ENCODE measurements at places on chromosomes 5 and 9. TPM values are rescaled to one million over a fixed set of nuclear protein-coding genes. Genes with fewer than 3 reads are reported as not detected.

DNA sequence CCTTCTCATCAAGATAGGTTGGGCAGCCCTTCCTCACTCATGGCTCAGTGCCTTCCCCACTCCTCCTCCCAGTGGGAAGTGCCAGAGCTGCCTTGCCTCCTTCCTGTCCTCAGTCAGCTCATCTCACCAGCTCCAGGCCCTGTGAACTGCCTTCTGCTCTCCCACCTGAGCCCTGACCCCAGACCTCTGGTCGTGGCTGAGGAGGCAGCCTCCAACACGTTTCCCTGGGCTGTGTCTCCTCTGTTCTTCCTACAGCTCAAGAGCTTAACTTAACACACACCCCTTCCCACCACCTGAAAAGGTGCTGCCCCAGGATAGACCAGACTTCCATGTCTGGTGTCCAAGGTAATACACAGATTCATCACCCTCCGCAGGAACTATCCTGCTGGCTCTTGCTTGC lies 21.2 kb downstream of the IL9 start:
- DNase-seq: no peak

DNA sequence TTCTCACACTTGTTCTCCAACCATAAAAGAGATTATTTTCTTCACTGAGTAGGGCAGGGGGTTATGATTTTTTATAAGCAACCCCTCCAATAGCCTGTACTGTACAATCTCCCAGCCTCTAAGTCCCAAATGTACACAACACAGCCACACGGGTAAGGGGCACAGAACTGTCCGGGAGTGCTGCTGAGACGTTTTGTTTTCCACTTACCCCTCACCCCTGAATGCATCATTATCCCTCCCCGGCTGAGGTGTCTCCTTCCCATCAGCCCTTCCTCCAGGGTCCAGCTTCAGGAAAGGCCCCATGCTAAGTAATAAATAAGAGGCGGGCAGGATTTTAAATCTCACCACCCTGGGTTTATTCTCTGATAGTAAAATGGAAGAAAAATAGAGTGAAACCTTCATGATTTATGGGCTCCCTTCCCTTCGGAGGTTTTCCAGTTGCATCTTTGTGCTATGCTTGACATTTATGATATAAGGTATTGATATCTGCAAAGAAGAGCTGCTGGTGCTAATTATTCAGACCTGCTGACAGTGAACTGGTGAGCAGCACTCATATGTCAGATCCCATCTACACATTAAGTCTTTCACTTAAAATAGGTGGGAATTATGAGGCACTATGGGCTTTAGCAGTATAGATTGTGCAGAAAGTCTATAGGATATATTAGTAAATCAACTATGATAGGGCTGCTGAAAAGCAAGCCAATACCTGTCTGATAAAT lies 67.2 kb upstream of the MEGF10 start:
- DNase-seq: no peak

- DNase-seq: no peak
Measured at GRCh38 chr5:142958944-142959682, 188.9 kb downstream of the ARHGAP26 start.

GRCh38 chr9:127960410-127961154 lies 20.2 kb downstream of the EEIG1 start:
- DNase-seq: no peak

DNA sequence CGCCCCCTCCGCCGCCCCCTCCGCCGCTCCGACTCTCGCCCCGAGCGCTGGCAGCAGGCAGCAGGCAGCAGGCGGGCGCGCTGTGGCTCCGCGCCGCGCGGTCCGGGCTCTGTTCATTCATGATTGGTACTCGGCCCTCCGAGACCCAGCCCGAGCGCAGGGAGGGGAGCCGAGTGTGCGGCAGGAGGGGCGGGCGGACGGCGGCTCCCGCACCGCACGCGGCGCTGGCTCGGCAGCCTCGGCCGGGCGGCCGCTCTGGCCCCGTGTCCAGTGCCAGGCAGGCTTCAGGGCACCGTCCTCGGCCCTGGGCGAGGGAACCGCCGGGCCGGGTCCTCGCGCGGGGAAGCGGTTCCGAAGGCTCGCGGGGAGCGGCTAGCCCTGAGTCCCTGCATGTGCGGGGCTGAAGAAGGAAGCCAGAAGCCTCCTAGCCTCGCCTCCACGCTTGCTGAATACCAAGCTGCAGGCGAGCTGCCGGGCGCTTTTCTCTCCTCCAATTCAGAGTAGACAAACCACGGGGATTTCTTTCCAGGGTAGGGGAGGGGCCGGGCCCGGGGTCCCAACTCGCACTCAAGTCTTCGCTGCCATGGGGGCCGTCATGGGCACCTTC lies at the start of gene KCNIP1:
KCNIP1 (plus strand) TSS at position 31 of the 607 bp plus-strand sequence.
- no peak for DNase-seq

GRCh38 chr9:120851449-120851848 lies 8.7 kb upstream of the PSMD5 start:
- DNase-seq: no peak

The RELL2 gene
- 6.6 TPM for total RNA-seq

The FAM114A2 gene
- total RNA-seq: 34.7 TPM

All from fibroblast of the aortic adventitia (primary cell).